ENCODE measurements at places on chromosomes 16 and 17.
A peak's percentile ranks its signal among the peaks of the same experiment; 100 is the strongest.

DNA sequence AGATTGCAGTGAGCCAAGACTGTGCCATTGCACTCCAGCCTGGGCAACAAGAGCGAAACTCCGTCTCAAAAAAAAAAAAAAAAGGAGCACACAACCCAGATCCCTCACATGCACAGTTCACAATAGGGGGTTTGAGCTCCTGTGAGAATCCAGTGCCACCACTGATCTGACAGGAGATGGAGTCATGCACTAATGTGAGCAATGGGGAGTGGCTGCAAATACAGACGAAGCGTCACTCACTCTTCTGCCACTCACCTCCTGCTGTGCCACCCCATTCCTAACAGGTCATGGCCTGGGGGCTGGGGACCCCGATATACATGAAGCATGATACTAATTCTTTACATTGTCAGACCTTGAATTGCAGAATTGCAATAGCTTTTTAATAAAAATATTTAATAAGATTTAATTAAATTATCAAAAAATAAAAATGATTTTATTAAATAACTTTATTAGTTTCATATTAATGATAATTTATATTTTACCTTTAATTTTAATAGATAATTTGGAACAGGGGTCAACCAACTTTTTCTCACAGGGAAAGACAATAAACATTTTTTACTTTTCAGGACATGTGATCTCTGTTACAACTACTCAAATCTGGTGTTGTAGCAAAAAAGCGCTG, 171.4 kb downstream of the COPRS start:
- DNase-seq = no peak

GRCh38 chr17:588519-588918, 126.1 kb downstream of the VPS53 start:
- DNase-seq = no peak

GRCh38 chr17:38768417-38768816, 15.9 kb downstream of the PSMB3 start:
- DNase-seq = no peak

GRCh38 chr17:49016775-49017463, 19.7 kb downstream of the IGF2BP1 start:
- DNase-seq = no peak

DNA sequence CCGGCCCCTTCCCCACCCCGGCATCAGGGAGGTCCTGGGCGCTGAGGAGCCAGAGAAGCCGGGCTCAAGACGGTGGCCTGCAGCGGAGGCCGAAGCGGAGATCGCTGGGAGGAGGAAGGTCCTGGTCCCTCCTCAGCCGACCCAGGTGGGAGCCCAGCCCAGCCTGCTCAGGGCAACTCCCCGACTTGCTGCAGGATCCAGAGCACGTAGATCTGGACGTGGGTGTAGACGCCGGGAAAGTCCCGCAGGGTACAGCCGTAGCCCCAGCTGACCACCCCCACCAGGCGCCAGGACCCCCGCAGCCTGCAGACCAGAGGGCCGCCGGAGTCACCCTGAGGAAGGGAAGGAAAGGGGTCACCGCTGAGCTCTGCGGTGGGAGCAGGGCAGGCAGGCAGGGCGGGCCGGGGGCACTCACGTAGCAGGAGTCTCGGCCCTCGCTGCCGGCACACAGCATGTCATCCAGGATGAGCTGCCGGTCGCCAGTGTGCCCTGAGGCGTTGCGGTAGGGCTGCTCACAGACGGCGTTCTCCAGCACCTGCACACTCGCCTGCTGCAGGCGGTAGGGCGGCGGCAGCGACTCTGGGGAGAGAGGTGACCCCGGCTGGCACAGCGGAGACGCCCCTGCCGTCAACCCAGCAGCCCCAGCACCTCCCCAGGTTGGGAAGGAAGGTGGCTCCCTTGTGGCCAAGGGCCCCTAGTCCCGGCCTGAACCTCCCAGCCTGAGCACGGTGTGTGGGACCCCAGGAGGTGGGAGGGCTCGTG, 5.4 kb downstream of the TPSD1 start:
- no peak for DNase-seq

DNA sequence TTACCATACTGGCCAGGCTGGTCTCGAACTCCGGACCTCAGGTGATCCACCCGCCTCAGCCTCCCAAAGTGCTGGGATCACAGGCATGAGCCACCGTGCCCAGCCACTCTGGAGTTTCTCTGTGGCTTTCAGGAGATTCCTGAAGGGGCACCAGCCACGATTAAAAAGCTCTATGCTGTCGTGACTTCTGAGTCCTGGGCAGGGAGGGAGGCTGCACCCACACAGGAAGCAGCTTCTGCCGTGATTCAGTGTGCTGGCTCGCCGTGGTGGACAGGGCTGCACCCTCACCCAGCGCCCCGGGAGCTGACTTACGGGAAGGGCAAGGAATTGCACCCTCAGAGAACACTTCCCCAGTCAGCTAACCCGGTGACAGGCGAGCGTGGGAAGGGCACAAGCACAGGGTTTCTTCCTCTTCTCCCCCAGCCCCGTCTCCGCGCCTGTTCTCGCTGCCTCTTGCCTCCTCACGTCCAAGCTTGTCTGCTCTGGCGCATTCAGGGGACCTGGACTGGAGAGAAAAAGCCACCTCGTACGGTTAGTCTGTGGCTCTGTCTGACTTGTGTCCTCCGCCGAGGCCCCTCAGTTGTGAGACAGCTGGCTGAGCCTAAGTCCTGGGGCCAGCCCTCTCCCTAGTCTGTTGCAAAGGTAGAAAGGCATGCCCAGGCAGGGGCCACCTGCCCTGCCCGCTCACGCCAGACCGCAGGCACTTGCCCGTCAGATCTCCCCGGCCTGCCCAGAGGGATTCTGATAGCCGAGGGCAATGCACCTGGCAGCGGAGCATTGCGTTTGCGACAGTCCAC, 145.0 kb downstream of the SEC14L1 start:
- DNase-seq = peak; percentile 99

DNA sequence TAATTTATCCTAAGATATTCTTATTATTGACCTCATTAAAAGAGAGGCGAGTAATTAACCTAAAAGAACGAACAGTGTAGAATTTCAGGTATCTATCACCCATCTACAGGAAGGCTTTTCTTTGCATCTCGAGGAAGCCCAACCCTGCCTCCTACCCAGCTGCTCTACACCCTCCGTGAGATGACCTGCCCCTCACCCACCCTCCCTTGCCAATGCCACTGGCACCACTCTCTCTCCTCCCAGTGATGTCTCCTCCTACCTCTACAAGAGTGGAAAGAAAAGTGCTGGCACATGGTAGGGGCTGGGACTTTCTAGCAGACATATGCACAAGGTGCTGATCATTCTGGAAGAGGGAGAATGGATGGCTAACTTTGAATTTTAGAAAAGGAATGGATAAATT, 22.9 kb upstream of the FOXJ1 start:
- DNase-seq = no peak

DNA sequence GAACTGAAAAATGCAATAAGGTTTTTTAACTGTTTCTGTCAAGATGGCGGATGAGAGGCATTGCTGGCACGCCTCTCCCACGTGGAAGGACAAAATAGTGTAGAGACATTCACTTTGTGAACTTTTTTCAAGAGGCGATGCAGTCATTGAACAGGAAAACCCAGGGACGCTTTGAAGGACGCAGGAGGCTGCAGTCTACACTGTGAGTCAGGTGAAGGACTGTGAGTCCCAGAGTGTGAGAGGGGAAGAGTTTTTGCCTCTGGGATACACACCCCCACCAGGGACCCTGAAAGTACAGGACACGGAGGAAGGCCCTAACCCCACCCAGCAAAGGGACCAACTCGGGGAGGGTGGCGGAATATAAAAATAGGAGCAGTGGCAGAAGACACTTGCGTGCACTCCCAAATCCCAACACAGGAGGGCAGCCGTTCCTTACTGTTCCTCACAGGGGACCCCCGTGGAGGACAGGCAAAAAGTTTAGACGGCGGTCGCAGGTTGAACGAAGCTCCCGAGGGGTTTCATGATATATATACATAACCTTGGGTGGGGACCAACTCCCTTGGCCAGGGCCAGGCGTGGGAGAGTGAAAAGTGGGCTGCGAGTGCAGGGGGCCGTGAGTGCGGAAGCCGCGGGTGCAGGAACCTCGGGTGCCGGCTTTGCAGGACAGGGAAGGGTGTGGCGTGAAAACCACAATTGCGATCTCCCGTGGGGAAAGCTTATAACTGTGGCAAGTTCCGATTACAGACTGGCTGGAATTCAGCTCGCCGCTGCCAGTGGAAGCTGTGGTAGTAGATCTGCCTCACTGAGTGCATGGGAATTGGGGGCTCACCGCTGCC, 82.0 kb upstream of the ALOX12 start:
- peak; percentile 74 for DNase-seq

DNA sequence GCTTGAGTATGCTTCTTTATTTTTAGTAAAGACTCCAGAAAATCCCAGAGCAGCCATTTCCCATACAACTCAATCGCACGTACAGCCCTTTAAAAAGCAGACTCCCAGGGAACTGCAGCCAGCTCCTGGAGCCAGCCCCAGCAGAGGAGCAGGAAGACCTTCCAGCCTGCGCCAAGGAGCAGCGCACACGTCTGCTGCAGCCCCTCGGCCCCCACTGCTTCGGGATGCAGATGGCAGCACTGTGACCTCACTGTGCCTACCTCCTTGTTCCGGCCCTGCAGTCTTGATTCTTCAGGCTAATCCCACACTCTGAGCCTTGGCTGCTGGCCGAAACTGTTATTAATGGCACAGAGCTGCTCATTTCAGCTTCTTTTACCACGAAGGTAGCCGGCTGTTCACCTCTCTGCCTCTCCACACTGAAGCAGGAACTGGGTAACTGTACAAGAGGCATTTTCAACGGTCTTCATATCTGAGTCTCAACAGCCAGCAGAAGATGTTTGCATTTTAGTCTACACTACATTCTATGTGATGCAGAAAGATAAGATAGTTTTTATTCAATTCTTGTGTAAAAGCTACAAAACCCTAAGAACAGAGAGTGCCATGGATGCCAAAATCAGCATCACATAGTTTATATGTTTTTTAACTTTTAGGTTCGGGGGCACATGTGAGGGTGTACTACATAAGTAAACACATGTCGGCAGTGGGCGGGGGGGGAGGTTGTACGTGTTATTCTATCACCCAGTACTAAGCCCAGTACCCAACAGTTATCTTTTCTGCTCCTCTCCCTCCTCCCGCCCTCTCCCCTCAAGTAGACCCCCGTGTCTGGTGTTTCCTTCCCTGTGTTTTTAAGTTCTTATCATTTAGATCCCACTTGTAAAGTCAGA, 130.9 kb downstream of the ANKRD11 start:
- no peak for DNase-seq

GRCh38 chr17:71338396-71338795, 782.4 kb upstream of the SOX9 start:
- no peak for DNase-seq

GRCh38 chr16:85524365-85524629, 88.8 kb upstream of the GSE1 start:
- DNase-seq = no peak

GRCh38 chr17:52546990-52547389, 388.5 kb upstream of the CA10 start:
- no peak for DNase-seq

- DNase-seq = no peak
These were observed 278.7 kb downstream of the FTO start for GRCh38 chr16:53982631-53983042.

DNA sequence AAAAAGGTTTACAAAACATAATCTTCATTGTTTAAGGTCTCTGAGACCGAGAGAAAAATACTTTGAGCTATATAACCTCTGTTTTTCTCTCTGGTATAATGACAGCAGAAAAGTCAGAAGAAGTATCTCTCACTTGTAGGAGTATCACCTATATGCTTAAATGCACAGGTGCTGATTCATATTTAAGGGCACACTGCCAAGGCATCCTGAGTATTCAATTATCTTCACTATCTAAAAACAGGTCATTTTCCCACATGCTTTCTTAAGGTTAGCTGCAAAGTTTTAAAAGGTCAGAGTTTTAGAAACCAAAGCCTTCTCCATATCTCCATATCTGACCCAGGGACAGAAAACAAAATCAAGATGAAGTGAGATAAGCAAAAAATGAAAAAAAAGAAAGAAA, 99.3 kb upstream of the C17orf78 start:
- no peak for DNase-seq

DNA sequence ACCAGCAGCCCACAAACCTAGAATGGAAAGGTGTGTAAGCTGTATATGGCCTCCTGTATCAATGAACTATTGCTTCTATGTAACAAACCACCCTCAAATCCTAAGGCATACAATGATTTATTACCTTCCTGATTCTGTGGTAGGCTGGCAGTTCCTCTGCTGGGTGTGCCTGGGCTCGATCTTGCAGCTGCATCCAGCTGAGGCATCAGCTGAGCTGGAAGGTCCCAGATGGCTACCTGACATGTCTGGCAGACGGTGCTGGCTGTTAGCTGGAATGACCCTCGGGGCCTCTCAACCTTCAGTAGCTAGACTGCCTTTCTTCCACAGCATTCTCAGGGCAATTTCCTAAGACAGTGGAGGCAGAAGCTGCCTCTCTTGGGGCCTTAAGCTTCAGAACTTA, 152.7 kb downstream of the RAB11FIP4 start:
- DNase-seq = no peak

GRCh38 chr16:66515596-66516508, 34.1 kb downstream of the TK2 start:
- peak; percentile 52 for DNase-seq

GRCh38 chr16:59758848-59759247, 1024.7 kb upstream of the GOT2 start:
- no peak for DNase-seq

DNA sequence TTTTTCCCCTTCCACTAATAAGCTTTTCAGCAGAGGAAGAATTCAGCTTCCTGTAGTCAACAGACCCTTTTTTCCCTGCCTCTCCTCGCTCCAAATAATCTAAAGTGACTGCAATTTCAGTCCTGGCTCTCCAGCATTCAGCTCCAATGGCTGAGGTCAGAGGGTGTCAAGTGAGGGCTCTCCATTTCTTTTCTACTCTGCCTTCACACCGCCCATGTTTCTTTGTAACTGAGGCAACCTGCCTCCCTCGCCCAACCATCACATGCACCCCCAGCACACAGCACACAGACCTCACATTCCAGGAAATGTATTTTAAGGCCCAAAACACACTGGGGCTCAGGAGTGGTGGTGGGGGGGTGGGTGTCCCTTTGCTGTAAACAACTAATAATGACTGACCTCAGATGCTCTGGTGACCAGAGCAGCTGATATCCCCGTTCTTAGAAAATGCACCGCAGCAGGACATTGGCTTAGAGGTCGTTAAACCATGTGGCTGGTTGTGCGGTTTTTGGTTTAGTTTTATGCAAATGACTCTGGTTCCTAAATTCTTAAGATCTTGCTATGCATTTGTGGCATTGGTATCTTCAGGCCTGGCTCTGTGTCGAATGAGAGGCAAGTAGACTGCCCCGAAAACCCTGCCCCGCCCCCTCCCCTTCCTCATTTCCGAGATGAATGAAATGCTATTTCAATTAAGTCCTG, 203.6 kb downstream of the ZFHX3 start:
- DNase-seq = no peak

- no peak for DNase-seq
These were observed 38.6 kb downstream of the IFT140 start for GRCh38 chr16:1573301-1573700.

GRCh38 chr17:8791910-8792270, 7.3 kb downstream of the MFSD6L start:
- DNase-seq = peak; percentile 71

GRCh38 chr17:4968486-4969046, 949 bp upstream of the SPAG7 start:
- no peak for DNase-seq
